ENCODE measurements at places on chromosomes 7 and 10. TPM values are rescaled to one million over a fixed set of nuclear protein-coding genes. Genes with fewer than 3 reads are reported as not detected.

DNA sequence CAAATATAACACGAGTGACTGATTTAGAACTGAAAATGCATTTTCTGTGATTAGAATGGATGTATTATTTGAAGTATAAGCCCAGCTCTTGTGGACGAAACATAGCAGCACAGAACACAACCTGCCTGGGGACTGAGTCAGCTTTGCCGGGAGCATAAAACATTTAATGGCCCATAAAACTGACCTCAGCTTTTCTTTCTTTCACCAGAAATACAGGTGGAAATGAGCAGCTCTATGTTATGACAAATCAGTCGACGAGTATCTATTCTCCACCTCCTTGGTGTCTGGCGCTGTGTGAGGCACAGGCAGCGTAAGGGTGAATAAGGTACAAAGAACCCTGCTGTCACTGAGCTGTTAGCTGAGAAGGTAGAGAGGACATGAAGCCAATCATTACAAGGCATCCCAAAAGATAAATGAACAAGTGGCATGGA lies 471.6 kb upstream of the AKR1E2 start:
- H3K27ac ChIP-seq: no peak overlapping the region
- H3K36me3 ChIP-seq: no peaks in the 10 kb centered on the region
- DNase-seq: no peak
- no peaks in the 10 kb centered on the region for H3K27me3 ChIP-seq

DNA sequence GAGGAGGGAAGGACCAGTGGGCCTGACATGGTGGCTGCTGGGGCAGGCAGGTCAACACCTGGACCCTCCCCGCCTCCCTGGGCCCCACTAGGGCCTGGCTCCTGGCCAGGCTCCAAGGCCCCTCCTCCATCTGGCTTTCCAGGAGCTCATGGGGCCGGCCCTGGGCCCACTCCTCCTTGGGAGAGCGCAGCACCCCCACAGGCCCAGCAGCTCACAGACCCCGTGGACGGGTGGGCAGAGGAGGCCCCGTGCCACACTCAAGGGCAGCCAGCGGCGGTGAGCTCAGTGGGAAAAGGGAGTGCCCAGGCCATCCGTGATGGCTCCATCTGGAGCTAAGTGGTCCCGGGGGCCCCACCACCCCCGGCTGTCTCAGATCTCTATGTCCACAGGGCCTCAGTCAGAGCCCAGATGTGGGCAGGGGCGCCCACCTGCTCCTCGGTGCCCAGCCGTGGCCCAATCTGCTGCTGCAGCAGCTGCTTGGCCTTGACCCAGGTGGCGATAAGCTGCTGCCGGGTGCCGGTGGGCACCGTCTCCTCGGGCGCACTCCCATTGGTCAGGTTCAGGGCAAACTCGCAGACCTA lies 32.8 kb downstream of the CFAP46 start:
- no peaks in the 10 kb centered on the region for H3K27me3 ChIP-seq
- H3K27ac ChIP-seq: no peak overlapping the region
- H3K4me1 ChIP-seq: no peaks in the 10 kb centered on the region
- no peaks in the 10 kb centered on the region for H3K36me3 ChIP-seq
- DNase-seq: peak; percentile 78
- no peak overlapping the region for H3K4me3 ChIP-seq

GRCh38 chr10:76303682-76304316 lies 872.4 kb downstream of the LRMDA start:
- DNase-seq: peak; percentile 84
- H3K4me1 ChIP-seq: peaks cover 27% of the 10 kb centered on the region
- H3K27ac ChIP-seq: no peak overlapping the region

GRCh38 chr7:1144269-1144771 lies 15.7 kb downstream of the ZFAND2A start:
- H3K36me3 ChIP-seq: peaks cover 4% of the 10 kb centered on the region
- H3K27me3 ChIP-seq: no peaks in the 10 kb centered on the region
- no peak overlapping the region for H3K27ac ChIP-seq
- no peaks in the 10 kb centered on the region for H3K4me1 ChIP-seq

DNA sequence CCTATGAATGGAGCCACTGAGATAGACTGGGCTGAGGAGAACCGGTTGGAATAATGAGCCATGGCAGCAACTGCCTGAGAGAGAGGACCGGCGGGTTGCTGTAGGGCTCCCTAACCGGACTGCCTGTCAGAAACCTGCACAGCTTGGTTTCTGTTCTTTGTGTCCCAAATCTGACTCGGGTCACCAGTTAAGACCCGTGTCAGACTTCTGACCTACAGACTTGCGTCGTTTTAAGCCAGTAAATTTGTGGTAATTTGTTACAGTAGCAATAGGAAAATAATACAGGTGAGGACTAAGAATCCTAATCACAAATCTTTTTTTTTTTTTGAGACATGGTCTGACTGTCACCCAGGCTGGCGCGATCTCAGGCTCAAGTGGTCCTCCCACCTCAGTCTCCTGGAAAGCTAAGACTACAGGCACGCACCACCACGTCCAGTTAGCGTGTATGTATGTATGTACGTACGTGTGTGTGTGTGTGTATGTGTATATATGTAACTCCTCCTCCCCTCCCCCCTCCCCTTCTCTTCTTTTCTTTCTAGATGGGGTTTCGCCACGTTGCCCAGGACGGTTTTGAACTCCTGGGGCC lies 672 bp upstream of the DDX56 start:
- no peak for DNase-seq
- peak overlapping the region; percentile 45 for H3K4me3 ChIP-seq
- peaks cover 18% of the 10 kb centered on the region for H3K4me1 ChIP-seq
- peaks cover 73% of the 10 kb centered on the region for H3K36me3 ChIP-seq
- H3K27me3 ChIP-seq: no peaks in the 10 kb centered on the region
- H3K27ac ChIP-seq: peak overlapping the region; percentile 88

TRIM50 gene
- 0.13 TPM for total RNA-seq

CRYGN gene
- not detected for total RNA-seq

NFE2L3 gene
- total RNA-seq: 9.4 TPM

GHRHR gene
- 3.1 TPM for total RNA-seq

ERVW-1 gene
- not detected for total RNA-seq

Data from upper lobe of left lung (tissue), 6 donors.